ENCODE measurements at places on chromosomes 13 and 19.

- no peak for DNase-seq
Measured at GRCh38 chr13:81089371-81090157, 748.6 kb upstream of the SPRY2 start.

DNA sequence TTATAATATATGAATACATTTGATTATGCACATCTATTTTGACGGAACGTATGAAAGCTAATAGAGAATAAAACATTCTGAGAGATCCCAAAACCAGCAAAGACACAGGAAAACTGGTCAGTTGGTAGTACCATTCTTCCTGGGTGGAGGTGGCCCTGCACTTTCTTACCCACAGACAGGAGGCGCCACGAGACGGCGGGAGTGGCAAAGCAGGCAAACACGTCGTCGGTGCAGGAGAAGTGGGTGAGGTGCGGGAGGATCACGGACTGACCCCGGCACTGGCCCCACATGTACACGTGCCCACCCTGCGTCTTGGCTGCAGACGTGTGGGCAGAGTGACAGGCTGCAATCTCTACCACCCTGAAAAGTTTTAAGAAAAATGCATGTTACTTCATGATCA, 36.1 kb downstream of the RCBTB1 start:
- no peak for DNase-seq

DNA sequence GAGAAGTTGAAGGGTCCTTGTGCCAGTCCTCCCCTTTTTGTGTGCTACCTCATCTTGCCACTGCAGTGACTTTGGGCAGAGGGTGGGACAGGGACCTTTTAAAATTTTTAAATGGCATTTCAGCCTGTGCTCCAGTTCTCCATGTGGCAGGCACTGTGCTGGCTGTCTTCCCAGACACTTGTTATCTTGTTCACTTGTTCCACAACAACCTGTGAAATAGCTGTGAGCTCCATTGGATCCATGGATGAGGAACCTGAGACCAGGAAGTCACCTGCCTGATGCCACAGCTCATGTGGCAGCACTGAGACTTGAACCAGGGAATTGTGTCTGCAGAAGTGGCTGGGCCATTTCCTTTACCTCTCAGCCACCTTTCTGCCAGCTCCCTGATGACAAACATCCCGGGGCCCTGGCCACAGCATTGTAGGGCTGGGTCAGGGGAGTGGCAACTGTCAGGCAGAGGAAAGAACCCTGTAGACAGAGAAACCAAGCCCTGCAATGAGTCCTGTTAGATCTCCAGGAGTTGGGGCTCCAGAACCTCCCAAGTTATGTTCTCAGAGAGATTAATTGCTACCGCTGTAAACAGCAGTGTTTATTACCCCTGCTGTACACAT, 6.4 kb downstream of the EGLN2 start:
- no peak for DNase-seq

DNA sequence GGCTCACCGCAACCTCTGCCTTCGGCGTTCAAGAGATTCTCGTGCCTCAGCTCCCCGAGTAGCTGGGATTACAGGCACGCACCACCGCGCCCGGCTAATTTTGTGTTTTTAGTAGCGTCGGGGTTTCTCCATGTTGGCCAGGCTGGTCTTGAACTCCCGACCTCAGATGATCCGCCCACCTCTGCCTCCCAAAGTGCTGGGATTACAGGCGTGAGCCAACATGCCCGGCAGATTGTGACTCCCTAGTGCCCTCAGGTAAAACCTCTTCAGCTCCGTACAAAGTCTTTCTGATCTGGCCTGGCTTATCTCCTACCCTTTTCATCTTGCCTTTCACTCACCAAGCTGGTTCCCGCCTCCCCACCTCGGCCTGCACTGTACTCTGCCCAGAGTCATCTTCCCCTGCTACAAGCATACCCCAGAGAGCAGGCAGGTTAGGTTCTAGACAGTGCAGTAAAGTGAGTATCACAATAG, 15.0 kb downstream of the BICRA start:
- DNase-seq = no peak

GRCh38 chr13:45370922-45371406, 30.0 kb upstream of the TPT1 start:
- peak; percentile 72 for DNase-seq

DNA sequence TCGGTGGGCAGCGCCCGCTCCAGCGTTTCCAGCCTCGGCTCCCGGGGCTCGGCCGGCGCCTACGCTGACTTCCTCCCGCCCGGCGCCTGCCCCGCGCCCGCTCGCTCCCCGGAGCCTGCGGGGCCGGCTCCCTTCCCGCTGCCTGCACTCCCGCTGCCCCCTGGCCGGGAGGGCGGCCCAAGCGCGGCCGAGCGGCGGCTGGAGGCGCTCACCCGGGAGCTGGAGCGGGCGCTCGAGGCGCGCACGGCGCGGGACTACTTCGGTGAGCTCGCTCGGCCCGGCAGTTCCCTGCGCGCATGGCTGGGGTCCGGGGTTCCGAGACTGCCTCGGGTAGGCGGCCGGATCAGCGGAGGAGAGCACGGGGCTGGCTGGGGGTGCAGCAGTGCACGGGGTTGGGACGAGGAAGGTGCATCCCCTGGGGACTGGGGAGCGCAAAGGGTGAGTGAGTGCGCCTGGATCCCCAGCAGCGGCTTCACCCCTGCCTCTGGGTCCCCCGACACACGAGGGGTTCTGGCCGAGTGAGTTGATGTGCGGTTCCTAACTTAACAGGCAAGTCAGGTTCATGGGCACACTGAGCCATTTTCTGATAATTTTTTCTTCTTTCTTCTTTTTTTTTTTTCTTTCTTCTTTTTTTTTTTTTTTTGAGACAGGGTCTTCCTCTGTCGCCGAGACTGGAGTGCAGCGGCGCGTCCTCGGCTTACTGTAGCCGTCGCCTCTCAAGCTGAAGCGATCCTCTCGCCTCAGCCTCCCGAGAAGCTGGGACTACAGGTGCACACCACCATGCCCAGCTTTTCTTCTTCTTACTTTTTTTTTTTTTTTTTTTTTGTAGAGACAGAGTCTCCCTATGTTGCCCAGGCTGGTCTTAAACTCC, 1.1 kb downstream of the WTIP start:
- no peak for DNase-seq

Measured in left lobe of liver (tissue), 2 donors.